MCF 10A (cell line): ENCODE measurements at places on chromosomes 4 and X. TPM values are rescaled to one million over a fixed set of nuclear protein-coding genes. Genes with fewer than 3 reads are reported as not detected.
A peak's percentile ranks its signal among the peaks of the same experiment; 100 is the strongest.

GRCh38 chr4:184231573-184231972 lies 13.9 kb upstream of the ENPP6 start:
- no peak for DNase-seq

LUZP4 gene
- not detected in 2 replicates for total RNA-seq

DNA sequence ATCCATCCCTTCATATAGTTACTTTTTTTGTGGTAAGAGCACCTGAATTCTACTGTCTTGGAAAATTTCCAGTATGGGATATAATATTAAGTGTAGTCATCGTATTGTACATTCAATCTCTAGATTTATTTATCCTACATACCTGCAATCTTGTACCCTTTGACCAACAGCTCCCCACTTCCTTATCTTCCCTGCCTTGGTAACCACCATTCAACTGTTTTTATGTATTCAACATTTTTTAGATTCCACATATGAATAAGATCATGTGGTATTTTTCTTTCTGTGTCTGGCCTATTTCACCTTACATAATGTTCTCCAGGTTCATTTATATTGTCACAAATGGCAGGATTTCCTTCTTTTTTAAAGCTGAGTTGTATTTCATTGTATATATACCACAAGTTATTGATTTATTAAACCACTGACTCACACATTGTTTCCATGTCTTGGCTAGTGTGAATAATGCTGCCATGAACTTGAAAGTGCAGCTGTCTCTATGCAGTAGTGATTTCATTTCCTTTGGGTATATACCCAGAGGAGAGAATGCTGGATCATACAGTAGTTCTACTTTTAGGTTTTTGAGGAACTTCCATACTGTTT lies 572.5 kb downstream of the MAGEB5 start:
- DNase-seq, result no peak

DNA sequence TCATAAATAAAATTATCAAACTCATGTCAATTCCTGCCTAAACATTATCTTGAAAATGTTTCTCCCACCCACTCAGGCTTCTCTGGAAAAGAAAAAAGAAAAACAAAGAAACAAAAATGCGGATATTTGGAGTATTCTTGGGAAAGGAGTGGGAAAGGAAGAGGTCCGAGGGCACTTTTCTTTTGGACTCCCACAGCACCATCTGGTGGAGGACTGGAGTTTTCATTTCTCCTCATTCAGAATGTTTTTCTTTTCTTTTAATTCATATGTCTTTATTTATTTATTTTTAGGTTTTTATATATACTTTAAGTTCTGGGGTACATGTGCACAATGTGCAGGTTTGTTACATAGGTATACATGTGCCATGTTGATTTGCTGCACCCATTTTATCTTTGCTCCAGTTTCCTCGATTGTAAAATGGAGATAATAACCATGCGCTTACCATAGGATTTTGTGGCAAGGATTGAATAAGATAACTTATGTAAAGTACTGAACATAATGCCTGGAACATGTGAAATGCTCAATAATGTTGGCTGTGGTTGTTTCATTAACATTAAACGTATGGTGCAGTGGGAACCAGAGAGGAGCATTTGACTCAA lies 8.0 kb upstream of the KCNE5 start:
- DNase-seq, result peak; percentile 45

GRCh38 chrX:41265615-41266014 lies 68.3 kb upstream of the DDX3X start:
- no peak for DNase-seq

DNA sequence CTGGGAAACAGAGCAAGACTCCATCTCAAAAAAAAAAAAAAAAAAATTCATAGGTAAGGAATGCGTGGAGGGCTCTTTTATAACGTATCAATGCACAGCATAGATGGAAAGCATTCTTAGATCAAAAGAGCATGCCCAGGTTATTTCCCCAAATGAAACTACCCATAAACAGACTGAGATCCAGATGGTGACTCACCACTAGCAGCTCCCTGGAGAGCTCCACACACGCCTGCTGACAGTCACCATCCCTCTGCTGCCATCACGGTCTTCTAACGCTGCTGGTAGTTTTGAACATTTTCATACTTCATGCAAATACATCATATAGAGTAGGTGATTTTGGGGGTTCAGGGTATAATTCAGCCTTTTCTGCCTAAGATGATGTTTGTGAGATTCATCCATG lies 136.9 kb downstream of the ASMT start:
- no peak for DNase-seq
